ENCODE measurements at places on chromosomes 2 and 18. TPM values are rescaled to one million over a fixed set of nuclear protein-coding genes. Genes with fewer than 3 reads are reported as not detected.

GRCh38 chr2:197167608-197168314 lies 142.8 kb downstream of the ANKRD44 start:
- no peak for DNase-seq

DNA sequence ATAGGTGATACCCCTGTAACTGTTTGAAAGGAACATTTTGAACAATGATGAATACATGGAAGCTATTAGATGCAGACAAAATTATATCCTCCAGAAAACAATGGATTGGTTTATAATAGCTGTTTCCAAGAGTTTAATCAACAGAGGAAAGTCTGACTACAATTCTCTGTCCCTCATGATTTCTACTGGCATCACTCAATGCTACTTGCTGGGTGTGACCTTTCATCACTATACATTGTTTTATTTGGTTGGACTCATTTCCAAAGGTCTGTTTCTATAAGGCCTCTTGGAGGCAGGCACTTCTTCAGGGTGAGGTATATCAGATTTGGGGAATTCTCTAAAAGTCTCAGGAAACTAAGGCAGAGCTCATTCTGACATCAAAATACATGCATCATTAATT lies 636.1 kb upstream of the SLC8A1 start:
- no peak for DNase-seq

DNA sequence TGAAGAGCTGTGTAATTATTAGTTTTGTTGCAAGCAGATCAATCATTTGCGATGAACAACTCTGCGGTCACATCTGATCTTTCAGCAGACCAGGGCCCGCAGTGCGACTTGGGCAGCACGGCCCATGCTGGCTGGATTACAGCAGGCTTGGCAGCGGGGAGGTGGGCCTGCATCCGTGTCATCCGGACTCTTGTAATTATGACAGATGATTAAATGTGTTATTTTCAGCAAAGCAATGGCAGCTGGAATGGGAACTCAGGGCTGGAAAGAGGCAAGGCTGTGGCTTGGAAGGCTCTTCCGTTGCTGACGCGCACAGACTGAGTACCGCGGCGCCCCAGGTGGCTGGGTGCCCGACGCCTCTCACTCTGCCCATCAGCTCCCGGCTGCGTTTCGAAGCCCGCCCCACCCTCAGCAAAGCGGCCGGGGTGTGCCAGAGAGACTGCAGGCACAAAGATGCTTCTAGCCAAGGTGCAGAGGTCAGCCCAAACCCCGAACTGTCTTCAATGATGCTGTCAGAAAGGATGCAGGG lies 397.4 kb upstream of the SALL3 start:
- no peak for DNase-seq

DNA sequence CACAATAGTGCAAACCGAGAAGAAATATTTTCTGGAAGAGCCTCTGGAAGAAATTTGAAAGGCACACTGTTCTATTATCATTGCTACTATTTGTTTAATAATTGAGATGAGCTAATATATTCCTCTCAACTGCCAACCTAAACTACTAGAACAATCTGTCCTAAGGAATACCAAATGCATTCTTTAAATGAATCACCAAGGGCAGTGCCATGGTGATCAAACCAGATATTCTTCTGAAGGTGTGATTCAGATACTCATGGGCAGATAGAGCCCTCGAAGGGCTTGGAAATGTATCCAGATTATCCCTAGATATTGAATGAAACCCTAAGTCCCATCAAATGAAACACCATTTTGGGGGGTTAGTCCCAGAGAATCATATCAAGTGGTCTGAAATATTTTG lies 76.6 kb downstream of the FIGN start:
- DNase-seq, result no peak

- DNase-seq, result peak; percentile 30
Measured at GRCh38 chr2:172704072-172704936, 31.3 kb upstream of the RAPGEF4 start.

GRCh38 chr2:181848261-181848886 lies 43.2 kb upstream of the ITPRID2 start:
- no peak for DNase-seq

DNA sequence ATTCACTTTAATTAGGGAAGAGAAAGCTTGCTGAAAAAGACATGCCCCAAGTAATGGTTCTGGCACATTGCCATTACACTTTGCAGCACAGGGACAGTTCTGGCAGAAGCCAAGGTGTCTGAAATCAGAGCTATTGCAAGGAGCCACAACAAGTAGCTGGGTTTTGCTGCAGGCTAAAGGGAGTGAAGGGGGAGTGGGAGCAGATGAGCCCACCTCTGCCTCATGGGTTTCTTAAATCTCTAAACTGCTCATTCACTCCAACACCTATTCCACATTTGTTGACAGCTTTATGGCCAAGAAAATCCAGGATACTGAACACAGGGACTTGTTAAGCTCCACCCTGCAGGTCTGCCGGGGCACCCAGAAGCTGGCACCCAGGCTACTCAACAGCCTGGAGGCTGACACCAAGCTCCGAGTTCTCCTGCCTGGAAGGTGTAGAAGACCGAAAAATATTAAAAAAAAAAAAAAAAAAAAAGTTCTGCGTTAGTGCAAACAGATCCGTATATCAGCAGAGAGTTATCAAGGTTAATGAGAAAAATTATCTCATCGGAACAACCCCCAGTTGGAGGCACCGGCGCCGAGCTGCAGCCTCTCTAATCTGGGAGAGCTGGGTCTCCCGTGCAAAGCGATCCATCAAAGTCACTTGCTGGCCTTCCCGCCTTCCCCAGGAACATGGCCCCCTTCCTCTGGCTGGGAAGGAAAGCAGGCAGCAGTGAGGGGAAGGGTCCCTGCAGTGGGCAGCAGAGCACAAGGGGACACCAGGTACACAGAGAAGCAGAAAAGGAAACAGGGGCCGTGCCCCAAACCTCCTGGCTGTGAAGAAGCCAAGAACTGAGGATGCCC lies 123.7 kb downstream of the HNMT start:
- no peak for DNase-seq

TRABD2A gene
- total RNA-seq, result 12.0 TPM

AQP4 gene
- total RNA-seq, result 0.39 TPM

ILKAP gene
- 18.8 TPM for total RNA-seq

CGREF1 gene
- 0.31 TPM for total RNA-seq

EEF1B2 gene
- 659 TPM for total RNA-seq
